ENCODE measurements at places on chromosomes 4 and X. TPM values are rescaled to one million over a fixed set of nuclear protein-coding genes. Genes with fewer than 3 reads are reported as not detected.

Gene BEX5
- 3.9 TPM for total RNA-seq

Gene MCF2
- total RNA-seq, result 3.0 TPM

Gene ADGRG4
- total RNA-seq, result not detected

Gene RENBP
- not detected for total RNA-seq

Gene ETNPPL
- not detected for total RNA-seq

Gene AFP
- not detected for total RNA-seq

Gene AMBN
- total RNA-seq, result not detected

Gene SLC26A1
- not detected for total RNA-seq

Gene NXF2B
- total RNA-seq, result not detected

Gene PAGE5
- not detected for total RNA-seq

Data from hair follicular keratinocyte (primary cell).